Peyer's patch (tissue), 4 donors: ENCODE measurements at places on chromosomes 16 and 17. TPM values are rescaled to one million over a fixed set of nuclear protein-coding genes. Genes with fewer than 3 reads are reported as not detected.

GRCh38 chr16:89720551-89720812, 216 bp downstream of the VPS9D1 start:
- H3K4me1 ChIP-seq: peaks cover 29% of the 10 kb centered on the region
- H3K27ac ChIP-seq: peak overlapping the region; percentile 99
- H3K4me3 ChIP-seq: peak overlapping the region; percentile 82
- DNase-seq: no peak
- H3K27me3 ChIP-seq: no peaks in the 10 kb centered on the region

DNA sequence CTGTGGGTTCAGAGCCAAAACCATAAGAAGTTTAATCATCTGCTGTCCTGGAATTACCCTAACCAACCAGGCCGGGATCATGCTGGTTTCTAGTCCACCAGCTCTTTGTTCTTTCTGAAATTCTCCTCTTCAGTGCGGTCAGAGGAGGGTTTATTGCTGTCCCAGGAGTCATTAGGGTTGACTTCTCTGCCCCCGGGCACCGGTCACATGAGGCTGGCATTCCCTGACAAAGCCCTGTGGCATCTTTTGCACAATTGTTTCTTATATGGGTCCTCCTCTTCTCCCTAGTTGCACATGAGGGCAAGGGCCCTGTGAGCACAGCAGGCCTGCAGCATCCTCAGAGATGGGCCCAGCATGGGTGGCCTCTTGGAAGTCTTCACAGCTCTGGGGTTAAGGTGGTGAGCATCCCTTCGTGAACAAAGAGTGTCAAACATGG, 243.9 kb downstream of the IRF8 start:
- no peaks in the 10 kb centered on the region for H3K27me3 ChIP-seq
- no peak overlapping the region for H3K4me3 ChIP-seq
- no peaks in the 10 kb centered on the region for H3K36me3 ChIP-seq
- DNase-seq: no peak
- no peak overlapping the region for H3K27ac ChIP-seq
- no peaks in the 10 kb centered on the region for H3K4me1 ChIP-seq

Gene HEATR9
- not detected for total RNA-seq

Gene OR1D5
- not detected for total RNA-seq

Gene SYNGR3
- total RNA-seq: not detected
